ENCODE measurements at places on chromosomes 7 and 10.

DNA sequence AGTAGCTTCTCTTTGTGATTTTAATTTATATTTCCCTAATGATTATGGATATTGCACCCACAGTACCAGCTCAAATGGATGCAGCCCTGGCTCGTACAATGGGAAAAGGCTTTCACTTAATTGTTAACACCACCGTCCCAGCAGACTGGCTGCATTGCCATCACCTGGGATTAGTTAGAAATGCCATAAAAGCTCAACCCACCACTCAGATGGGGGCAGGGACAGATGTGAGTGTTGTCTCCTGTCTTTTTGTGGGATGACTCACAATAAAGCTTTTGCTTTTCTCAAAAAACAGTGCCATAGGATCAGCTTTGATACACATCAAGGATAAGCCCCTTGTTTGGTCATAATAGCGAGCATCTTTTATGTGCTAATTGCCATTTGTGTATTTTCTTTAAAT lies 729.1 kb downstream of the TNS3 start:
- DNase-seq, result no peak

DNA sequence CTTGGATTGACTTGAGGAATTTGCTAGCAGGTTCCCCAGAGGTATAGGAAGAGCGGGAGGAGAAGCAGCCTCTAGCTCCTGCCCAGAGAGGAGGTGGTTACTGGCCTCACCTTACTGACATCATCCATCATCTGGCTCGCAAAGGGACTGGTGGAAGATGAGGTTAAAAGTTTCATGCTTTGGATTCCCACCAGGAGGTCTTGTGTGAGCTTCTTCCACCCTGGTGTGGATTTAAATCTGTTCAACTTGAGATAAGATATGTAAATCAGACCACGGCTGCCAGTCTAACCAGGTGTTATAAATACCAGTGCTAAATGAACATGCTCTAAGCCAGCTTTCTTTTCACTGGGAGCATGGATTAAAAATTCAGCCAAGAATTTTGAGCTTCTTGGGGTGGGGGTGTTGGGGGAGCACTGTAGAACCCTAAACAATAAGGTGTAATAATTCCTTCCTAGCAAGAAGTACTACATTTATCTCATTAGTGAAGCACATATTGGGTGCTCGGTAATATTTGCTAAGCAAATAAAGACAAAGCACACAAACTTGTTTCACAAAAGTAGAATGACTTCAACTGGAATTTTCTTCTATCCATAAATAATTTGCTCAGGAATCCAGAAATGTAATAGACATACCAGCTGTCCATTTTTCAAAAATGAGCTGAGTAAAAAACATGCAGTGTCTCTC lies 7.8 kb downstream of the PROSER2 start:
- DNase-seq, result no peak

GRCh38 chr10:20877554-20877953 lies 19.6 kb downstream of the NEBL start:
- DNase-seq, result no peak

DNA sequence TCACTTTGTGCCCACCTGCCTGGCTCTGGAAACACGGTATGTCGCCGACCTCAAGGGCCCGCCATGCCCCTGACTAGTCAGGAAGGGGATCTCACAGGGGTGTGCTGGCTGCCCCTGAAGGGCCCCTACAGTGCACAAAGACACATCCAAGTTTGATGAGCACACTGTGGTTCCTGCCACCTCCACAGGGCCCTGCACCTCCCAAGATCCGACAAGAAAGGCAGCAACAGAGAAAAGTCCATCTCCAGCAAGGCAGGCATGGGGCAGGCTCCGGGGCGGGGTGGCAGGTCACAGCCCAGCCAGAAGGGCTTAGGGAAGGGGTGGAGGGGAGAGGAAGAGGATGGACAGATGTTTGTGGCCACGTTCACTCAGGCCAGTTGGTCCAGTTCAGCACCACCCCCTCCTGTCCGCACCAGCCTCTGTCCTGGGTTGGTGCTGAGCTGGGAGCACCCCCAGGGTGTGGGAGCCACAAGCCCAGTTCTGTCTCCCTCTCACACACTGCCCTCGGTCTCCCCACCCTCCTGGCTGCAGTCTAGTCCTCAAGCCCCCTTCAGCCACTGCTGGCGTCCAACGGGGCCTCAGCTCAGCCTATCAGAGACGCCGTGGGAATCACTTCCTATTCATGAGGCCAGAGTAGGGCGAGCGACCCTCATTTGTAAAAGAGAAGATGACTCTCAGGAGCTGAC lies 11.5 kb downstream of the DRGX start:
- DNase-seq, result no peak

GRCh38 chr10:33612551-33612950 lies 278.1 kb upstream of the NRP1 start:
- DNase-seq, result no peak

DNA sequence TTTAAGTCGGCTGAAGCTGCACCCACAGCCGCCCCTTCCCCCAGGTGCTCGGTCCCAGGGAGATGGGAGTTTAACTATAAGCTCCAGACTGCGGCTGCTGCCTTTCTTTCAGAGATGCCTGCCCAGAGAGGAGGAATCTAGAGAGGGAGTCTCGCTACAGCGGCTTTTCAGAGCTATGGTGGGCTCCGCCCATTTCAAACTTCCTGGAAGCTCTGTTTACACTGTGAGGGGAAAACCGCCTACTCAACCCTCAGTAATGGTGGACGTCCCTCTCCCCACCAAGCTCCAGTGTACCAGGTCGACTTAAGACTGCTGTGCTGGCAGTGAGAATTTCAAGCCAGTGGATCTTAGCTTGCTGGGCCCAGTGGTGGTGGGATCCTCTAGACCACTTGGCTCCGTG lies 135.4 kb downstream of the CXCL12 start:
- DNase-seq, result no peak

GRCh38 chr10:122293156-122293960 lies 22.3 kb downstream of the BTBD16 start:
- DNase-seq, result no peak

DNA sequence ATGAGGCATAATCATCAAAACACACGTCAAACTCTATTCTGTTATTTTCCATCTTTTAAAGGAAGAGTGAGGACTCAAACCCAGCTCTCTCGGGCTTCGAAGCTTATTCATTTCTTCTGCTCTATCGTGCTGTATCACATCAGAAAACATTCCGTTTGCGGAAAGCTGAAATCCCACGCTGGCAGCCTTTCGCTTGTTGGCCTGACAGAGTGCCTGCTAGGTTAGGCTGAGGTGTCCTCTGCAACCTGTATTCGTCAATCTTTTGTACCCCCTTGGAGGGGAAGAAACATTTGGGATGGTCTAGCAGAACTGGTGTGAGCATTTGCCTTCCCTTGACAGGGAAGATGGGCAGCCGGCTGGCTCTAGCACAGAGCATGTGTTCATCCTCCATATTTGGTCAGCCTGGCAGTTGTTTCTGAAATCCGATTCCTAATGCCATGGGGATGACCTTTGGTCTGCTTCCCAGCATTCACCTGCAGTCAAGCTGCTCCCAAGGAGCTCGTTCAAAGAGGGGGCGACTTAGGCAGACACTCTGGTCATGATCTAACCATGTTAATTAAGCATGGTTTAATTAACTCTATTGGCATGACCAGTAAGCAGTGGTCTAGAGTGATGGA lies 55.2 kb downstream of the TACC2 start:
- no peak for DNase-seq

DNA sequence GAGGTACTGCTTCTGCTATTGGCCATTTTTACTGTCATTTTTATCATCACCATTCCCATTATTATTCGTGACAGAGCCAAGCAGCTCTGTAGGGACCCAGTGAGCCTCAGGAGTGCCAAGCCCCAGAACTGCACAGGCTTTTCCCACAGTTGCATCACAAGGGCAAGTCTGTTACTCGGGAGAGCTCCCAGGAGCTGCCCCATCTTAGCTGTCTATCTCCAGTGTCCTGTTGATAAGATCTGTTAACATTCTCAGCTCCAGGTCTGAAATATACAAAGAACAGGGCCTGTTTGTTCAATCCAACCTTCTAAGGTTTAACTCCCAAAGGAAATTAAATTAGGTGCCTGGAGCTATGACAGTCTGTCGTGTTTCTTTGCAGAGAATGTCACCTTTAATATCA lies 20.2 kb upstream of the TRIM8 start:
- DNase-seq, result no peak

- DNase-seq, result no peak
Observed at GRCh38 chr10:772227-772637, 82.8 kb upstream of the DIP2C start.

DNA sequence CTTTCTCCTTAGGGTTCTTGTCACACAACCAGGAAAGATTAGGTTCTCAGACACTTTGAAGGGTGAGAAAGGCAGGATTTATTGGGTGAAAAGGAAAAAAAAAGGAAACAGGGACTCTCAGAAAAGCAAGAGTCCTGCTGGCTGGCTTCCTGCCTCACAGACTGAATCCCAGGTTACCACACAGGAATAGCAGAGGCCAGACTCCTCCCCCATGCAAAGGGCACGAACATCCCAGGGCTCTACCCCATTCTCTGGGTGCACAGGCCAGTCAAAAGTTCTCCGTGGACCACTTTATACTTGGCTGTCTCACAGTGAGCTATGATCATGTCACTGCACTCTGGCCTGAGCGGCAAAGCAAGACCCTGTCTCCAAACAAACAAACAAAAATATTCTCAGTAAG lies 42.6 kb downstream of the HOXA1 start:
- DNase-seq, result no peak

- DNase-seq, result no peak
Observed at GRCh38 chr7:7962851-7963250, 5.7 kb upstream of the GLCCI1 start.

GRCh38 chr10:34430685-34431084 lies 384.4 kb downstream of the PARD3 start:
- no peak for DNase-seq

DNA sequence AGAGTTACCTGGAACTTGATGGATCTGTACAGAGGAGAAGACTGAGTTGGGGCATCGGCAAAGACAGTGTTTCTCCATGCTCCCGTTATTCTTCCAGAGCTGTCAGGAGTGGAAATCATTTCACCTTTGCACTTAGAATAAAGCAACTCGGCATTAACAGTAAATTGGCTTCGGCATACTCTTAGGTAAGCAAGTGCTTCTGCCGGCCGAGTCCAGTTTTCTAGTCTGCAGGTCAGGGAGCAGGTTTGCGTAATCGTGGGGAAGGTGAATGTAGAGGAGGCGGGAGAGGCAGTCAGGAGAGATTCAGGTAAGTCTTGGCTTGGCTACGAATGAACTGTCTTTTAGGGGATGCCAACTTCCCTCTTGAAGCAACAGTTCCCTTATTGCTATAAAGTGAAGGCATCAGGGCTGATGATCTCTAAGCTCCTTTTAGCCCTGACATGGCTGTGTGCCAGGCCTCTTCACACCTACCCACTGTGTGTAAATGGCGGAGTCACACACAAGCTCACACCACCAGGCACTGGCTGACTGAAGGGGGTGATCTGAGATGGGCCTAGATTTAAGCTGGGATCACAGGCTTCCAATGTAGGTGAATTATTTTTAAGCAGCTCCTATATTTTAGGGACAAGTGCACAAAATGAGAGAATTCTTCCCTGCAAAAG lies 127.1 kb downstream of the GATA3 start:
- no peak for DNase-seq

GRCh38 chr7:113873554-113874151 lies 45.2 kb downstream of the PPP1R3A start:
- no peak for DNase-seq

DNA sequence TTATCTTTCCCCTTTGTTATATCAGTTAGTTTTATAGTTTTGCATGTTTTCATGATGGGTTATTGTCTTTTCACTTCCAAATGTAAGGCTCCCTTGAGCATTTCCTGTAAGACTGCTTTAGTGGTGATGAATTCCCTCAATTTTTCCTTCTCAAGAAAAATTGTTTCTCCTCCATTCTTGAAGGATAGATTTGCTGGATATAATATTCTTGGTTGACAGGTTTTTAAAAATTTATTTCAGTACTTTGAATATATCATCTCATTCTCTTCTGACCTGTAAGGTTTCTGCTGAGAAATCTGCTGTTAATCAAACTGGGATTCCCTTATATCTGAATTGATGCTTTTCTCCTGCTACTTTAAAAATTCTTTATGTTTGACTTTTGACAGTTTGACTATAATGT lies 33.3 kb downstream of the SCART1 start:
- no peak for DNase-seq

DNA sequence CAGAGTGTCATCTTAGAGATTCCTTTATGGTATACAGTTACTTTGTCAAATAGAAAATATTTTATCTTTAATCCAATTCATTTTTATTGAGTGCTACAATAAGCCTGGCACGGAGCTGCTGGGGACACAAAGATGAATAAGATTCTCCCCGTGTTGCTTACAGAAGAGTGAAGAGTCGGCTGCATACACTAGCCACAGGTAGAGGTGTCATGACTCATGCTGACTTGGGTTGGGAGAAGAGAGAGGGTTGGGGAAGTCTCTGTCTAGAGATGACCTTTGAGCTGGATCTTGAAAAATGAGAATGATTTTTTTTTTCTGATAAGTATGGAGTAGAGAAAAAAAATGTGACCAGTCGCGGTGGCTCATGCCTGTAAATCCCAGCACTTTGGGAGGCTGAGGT lies 289.9 kb upstream of the CELF2 start:
- DNase-seq, result no peak

DNA sequence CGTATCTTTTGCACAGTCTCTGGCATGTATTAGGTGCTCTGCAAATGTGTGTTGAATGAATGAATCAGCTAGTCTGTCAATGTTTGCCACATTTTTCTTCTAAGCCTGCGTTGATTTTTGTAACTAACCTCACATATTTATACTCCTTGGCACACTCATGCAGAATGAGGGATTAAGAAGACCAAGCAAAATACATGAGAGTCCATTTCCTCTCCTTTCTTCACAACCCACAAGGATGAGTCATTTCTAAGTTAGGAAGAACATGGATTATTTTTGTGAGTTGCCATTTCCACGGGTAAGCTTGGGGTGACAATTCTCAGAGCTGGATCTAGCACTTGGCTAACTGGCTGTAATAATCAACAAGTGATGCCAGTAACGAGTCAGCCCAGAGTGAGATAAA lies 158.8 kb downstream of the TWIST1 start:
- no peak for DNase-seq

- DNase-seq, result no peak
Observed at GRCh38 chr10:58919927-58920654, 256.4 kb upstream of the PHYHIPL start.

DNA sequence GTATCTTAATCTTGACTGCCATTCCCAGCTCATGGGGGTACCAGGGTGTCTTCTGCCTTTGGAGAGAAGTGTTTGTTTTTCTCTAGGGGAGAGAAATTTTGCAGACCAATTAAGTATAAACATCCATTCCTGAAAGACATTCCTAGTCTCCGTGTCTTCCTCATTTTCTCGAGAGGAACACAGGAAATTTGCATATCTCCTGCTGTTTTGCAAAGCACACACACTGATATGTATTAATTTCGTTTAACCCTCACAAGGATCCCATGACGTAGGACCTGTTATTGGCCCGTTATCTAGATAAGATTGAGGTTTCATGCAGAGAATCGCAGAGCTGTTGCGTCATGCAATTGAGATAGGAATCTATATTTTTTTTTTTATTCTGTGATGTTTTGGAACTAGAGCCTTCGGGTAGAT lies 944 bp downstream of the RHBDD2 start:
- peak; percentile 69 for DNase-seq

DNA sequence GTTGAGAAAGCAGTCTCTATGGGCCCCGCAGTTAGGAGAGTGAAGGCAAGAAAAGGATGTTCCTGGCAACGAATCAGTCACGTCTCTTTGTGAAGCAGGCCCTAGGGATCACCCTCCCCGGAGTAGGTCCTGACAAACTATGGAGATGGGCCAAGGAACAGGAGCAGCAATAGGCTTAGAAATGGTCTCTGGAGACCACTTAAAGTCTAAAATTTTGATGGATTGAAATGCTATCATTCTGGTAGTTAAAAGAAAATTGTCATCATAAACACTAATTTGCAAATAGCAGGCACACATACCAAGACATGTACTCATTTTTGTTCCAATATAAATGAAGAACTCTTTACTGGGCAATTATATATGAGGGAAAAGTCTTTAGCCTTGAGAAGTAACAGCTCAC lies 123.5 kb downstream of the ITGB8 start:
- no peak for DNase-seq

All from adrenal gland (tissue), 19 donors.